ENCODE measurements at places on chromosomes 13 and 19.

DNA sequence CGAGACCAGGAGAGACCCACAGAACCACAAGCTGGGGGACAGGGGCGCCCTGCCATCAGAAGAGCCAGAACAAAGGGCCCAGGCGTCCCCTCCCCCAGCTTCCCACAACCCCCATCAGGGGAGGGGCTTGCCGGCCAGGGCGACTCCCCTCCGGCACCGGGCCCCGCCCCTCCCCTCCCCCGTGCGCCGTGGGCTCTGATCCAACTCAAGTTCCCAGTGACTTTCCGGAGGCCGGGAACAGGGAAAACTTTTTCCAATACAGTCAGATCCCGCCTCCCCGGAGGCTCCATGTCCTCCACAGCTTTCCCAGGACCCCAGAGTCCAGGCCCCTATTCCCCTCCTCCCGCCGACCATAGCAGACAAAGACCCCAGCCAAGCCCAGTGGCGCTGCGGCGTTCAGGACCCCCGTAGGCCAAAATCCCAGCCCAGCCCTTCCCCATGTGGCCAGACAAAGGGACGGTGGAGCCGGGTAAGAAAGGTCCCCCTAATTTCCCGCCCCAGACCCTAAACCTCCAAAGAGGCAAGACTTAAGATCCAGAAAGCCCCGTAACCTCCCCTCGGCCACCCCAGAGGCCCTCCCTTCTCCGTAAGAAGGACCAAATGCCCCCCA is 673 bp downstream of the TEAD2 start:
- no peak for DNase-seq

DNA sequence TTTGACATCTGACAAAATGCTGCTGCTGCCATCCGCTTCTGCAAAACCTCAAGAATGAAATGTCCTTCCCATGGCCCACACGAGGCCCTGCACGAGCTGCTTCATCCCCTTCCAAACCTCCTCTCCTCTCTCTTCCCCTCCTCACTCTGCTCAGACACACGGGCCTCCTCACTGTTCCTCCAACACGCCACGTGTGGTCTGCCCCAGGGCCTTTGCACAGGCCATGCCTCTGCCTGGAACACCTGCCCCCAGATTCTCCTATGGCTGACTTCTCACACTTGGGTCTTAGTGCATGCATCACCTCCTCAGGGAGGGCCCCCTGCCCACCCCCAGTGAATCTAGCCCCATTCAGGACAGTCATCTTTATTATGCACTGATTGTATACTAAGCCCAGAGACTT is 15.9 kb downstream of the NRTN start:
- no peak for DNase-seq

DNA sequence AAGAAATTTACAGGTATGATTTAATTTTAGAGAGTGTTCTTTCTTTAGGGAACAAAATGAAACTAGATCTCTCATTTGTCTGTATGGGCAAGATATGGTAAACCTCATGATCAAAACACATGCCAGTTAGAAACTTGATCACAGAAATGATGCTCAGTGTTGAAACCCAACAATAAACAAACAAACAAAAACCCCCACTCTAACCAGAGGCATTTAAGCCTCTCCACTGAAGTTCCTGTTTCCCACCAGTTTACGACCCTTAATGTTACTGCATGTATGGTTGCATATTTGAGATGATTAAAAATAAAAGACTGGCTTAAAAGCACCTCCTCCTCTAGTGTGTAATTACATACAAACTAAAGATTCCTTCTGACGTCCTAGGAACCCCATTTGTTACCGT is 293.3 kb upstream of the MAB21L1 start:
- DNase-seq: no peak

- DNase-seq: no peak
Observed at GRCh38 chr13:30382836-30383525, 39.3 kb upstream of the UBE2L5 start.

DNA sequence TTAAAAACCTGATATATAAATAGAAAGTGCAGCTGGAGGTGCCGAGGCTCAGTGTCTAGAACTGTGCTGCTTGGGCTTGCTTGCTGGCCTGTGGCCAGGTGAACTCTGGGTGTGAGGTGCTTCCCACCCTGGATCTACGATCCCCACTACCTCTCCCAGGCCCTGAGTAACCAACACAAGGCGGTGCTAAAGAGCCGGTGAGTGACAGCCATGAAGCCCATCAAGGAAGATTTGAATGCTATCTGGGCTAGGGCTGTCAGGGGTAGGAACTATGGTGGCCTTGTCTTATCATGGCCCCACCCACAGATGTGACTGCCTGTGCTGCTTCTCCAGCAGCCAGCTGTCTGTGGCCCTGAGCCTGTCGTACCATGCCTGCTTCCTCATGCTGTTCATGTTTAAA is 25.6 kb upstream of the ZNF91 start:
- DNase-seq: no peak

- no peak for DNase-seq
Observed at GRCh38 chr19:50210425-50210824, 7.0 kb downstream of the MYH14 start.

- no peak for DNase-seq
Observed at GRCh38 chr13:92823059-92823458, 403.5 kb upstream of the GPC6 start.

- no peak for DNase-seq
Observed at GRCh38 chr13:36412736-36413135, 19.6 kb upstream of the CCNA1 start.

GRCh38 chr19:28485292-28485691 is 727.7 kb downstream of the UQCRFS1 start:
- no peak for DNase-seq

GRCh38 chr13:68345963-68346531 is 1115.9 kb upstream of the PCDH9 start:
- DNase-seq: no peak

GRCh38 chr13:29538652-29539040 is 56.8 kb downstream of the SLC7A1 start:
- DNase-seq: no peak

DNA sequence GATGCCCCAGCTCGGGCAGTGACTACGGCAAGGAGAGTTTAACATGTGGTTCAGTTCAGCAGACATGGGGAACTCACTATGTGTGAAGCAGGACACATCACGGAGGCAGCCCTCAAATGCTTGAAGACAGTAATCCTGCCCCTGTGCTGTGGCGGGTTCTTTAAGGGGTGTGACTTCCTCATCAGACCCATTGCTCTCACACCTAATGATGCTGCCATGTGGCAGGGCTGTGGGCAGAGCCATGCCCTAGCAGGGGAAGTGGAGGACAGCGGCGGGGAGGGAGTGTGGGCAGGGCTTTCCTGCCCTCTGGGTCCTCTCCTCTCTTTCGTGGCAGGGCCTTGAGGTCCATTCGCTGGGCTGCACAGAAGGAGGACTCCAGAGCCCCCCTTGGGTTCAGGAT is 131.1 kb upstream of the GJB6 start:
- DNase-seq: no peak

DNA sequence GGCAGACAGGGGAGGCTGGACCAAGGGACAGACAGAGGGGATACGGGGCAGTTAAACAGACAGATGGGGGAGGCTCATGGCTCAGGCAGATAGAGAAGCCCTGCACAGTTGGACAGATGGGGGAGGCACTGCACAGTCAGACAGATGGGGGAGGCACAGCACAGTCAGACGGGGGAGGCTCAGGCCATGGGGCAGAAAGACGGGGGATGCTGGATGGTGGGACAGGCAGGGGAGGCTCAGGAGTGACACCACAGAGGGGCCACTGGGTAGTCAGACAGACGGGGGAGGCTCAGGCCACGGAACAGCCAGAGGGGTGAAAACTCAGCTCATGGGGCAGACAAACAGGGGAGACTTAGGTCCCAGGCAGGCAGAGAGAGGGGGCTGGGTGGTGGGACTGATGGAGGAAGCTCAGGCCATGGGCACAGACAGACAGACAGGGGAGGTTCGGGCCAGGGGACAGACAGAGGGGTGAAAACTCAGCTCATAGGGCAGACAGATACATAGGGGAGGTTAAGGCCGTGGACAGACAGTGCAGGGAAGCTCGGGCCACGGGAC is 886 bp downstream of the MFSD12 start:
- DNase-seq: no peak

DNA sequence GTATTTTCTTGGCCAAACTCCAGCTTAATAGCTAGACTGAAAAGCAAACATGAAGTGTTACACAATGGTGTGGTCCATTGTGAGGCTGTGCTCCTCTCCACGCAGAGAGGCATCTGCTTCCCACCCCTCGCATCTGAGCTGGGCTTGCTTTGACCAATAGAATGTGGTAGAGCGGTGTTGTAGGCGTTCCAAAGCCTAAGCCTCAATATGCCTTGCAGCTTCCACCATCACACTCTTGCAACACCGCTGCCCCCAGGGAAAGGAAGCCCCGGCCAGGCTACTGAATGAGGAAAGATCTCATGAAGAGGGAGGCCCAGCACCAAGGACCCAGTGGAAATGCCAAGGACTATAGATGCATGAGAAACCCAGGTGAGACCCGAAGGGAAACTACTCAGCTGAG is 9.4 kb downstream of the FLT1 start:
- DNase-seq: no peak

DNA sequence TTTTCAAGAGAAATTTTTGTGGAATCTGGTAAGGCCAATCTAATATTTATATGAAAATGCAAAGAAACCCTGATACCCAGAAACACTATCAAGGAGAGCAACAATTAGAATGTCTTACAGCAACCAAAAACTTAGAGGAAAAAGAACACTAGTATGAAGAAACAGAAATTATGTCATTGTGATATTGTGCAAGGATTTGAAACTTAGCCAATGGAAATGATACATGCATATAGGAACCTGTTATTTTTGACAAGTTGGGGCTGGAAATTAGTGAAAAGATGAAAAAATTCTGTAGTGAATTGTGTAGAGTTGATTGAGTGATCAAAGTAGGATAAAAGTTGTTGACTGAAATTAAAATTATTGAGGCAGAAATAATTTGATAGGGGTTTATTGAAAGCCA is 792.6 kb upstream of the SLITRK6 start:
- DNase-seq: no peak

- DNase-seq: no peak
Observed at GRCh38 chr19:2575734-2576481, 100.0 kb downstream of the GADD45B start.

- no peak for DNase-seq
Observed at GRCh38 chr19:18993115-18993514, 40.2 kb downstream of the SUGP2 start.

DNA sequence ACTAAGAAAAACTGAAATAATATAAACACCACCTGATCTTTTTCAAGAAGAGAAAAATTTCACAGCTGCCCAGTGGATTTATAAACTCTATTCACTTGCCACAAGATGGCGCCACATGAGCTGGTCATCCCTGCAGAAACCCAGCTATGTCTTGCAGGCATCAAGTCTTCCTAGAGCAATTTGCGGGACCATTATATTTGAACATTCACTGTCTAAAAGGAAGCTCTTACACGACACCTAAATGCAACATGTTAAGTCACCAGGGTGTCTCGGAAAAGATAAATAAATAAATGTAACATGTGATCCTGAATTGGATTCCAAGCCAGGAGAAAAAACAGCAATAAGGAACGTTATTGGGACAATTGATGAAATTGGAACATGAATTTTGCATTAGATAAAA is 20.3 kb upstream of the AKT2 start:
- DNase-seq: peak; percentile 82

DNA sequence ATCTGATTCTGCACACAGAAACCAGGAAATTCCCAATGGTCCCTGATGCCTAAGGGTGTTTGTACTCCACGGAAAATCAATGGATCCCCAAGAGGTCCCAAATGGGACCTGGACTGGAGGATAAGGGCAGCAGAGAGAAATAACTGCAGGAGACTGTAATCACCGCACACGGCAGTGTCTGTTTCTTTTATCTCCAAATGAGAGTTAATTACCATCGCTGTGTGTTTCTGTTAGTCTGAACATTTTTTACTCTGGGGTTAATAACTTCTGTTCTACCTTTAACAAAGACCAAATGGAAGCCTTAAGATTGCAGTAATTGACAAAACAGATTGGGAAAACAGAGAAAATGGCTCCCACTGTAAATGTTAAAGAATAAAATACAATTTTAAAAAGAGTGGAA is 320.9 kb downstream of the DCLK1 start:
- no peak for DNase-seq

DNA sequence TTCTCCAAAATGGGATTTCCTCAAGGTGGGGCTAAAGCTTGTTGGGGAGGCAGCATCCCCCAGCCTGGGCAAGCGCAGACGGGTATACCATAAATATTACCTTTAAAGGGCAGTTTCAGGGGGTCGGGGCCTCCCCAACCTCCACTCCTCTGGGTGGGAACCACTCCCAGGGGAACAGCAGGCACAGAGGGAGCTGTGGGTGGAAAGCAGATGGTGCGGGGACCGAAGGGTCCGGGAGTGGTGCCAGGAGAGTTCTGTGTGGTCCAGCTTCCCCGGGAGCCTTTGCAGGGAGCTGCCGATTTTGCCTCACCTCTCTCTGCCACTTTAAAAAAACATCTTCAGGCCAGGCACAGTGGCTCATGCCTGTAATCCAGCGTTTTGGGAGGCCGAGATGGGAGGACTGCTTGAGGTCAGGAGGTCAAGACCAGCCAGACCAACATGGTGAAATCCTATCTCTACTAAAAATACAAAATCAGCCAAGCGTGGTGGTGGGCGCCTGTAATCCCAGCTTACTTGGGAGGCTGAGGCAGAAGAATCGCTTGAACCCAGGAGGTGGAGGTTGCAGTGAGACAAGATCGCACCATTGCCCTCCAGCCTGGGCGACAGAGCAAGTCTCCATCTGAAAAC is 5.5 kb downstream of the MAST3 start:
- no peak for DNase-seq

DNA sequence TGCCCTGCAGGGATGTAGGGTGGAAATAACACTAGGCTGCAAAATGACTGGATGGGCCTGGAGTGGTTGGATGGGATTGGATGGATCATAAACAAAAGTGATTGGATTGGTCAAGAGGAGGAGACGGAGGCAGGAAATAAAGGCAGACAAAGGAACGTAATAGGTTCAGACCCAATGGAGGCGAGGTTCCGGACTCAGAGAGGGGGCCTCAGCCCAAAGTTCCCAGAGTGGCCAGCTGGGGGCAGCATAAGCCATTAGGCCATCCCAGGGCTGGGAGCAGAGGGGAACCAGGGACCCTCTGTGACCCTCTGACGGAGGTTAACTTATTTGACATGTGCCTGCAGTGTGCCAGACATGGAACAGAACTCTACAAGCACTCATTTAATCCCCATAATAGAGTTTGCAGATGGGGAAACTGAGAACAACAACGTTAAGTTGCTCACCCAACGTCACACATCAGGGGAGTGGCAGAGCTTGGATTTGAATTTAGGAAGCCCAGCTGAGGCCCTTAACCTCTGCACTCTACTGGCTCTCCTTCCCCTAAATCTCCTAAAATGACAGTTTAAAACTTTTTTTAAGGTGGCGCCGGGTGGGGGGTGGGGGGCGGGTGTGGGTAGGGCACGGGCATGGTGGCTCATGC is 15.3 kb upstream of the MAP1S start:
- DNase-seq: peak; percentile 67

DNA sequence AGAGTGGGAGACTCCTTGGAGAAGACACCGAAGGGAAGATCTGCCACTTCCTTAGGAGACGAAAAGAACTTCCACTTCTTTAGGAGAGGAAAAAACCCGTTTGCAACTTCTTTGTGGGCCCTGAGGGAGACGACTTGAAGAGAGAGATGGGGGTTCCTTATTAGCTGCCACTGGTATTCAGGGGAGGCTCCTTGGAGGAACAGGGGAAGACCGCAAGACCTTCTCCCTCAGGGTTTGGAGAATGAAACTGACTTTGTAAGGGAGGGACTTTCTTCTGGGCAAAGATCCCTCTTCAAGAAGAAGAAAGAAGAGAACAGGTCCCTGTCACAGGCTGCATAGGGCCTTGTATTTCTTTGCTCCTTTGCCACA is 416 bp downstream of the BCKDHA start:
- DNase-seq: no peak

GRCh38 chr13:21997726-21998125 is 326.9 kb downstream of the FGF9 start:
- DNase-seq: no peak

- DNase-seq: no peak
Observed at GRCh38 chr13:112783135-112783977, 93.5 kb downstream of the ATP11A start.

All from posterior cingulate gyrus (tissue), 11 donors.